Naive thymus-derived CD8-positive, alpha-beta T cell (primary cell): ENCODE measurements at places on chromosomes 5 and 9.

DNA sequence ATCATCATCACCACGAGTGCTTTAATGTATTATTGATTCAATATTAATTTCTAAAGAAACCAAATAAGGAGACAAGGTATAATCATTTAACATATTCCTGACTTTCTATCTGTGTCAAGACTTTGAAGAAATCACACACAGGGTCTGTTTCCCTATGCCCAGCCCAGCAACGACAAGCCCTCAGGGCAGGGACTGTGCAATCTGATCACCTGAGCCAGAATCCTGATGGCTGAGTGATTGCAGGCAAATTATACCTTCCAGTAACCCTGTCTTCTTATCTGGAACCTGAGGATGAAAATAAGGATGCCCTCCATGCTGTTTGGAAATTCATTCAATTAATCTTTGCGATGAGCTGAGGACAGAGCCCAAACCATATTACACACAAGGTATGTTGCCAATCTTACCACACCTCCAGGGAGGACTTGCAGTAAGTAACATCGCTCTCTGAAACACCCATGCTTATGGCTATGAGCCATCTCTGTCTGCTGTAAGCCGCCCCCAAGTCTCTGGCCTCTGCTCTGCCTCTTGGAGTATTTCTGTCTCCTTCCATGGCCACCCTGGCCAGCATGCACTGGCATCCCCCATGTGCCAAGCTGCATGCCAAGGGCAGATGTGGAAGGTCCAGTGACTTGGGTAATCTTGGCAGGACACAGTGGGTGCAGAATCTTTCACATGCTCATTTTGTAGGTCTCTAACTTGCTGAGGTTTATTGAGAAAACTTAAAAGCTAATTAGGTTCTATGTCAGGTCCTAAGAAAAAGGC is 10.6 kb downstream of the TAS2R1 start:
- DNase-seq: no peak

GRCh38 chr9:89690334-89690912 is 85.6 kb downstream of the GADD45G start:
- no peak for DNase-seq

DNA sequence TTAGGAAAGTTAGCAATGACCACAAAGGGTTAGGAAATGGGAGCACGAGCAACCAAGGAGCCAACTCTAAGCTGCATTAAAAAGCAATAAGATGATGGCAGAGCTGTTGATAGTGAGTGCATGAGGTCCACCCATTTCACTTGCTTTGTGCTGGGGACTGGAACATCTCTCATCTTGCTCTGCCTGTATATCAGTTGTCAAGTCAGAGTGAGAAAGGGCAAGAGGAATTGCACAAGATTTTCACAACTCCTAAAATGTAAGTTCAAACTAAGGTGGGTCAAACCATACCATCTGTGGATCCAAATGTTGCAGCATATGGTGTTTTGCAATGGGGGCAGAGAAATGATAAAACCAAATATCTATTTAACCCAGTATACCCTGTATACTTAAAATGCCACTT is 2.8 kb upstream of the ESM1 start:
- DNase-seq: no peak

DNA sequence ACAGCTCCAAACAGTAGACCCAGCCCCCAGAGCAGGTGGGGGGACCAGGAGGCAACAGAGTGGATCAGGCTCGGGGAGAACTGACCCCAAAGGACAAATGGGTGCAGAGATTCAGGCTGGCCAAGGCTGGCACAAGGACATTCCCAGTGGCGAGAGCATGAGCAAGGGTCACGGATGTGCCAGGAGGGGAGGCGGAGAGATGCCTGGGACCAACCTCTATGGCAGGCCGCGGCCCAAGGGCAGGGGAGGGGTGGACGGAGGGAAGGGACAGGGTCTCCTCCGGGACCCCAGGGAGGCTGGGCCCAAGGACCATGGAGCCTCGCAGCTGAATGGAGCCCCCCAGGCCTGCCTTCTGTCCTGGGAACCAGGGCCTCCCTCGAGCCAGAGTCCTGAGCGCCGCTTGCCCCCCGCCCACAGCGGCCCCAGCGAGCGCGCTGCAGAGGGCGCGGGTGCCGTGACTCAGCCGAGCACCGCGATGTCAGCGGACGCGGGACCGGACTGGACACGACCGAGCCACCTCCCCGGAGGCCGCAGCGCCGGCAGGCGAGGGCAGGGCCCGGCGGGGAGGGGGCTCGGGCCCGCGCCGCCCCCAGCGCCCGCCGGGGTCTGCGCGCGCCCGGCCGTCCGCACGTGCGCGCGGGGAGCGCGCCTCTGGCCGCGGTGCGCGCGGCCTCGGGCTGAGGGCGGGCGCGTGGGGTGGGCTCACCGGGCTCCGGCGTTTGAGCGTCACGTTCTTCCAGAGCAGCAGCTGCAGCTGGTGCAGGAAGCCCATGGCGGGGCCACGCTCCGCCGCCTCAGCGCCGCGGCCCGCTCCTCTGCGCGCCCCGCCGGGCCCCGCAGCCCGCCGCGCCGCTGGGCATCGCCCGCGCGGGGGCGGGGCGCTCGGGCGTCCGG is at the start of gene ABCA2:
Gene ABCA2, minus strand, starts transcription at position 869 of the 894 bp plus-strand sequence. Its CDS starts 97 bp downstream, at position 772.
- no peak for DNase-seq

- DNase-seq: no peak
Measured at GRCh38 chr5:25754895-25755294, 1110.1 kb upstream of the CDH10 start.

DNA sequence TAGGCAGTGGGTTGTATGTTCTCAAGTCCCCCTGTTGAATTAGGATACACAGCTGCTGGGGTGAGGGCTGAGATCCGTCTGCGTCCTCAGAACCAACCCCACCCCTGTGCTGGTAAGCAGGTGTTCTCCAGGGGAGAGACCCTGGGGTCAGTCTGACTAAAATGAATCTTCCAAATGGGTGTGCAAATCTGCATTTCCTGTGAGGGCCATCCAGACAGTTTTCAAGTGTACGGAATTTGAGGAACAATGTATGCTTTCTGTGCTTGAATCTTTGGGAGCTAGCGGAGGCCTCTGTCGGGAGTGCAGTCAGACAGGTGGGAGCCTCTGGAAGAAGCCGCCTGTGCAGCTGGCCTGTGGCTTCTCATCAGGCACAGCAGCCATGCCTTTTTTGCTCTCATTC is 122.9 kb downstream of the MACROH2A1 start:
- no peak for DNase-seq

GRCh38 chr5:174571662-174572397 is 152.6 kb upstream of the MSX2 start:
- no peak for DNase-seq

- no peak for DNase-seq
Measured at GRCh38 chr9:4160249-4160648, 139.6 kb downstream of the GLIS3 start.

DNA sequence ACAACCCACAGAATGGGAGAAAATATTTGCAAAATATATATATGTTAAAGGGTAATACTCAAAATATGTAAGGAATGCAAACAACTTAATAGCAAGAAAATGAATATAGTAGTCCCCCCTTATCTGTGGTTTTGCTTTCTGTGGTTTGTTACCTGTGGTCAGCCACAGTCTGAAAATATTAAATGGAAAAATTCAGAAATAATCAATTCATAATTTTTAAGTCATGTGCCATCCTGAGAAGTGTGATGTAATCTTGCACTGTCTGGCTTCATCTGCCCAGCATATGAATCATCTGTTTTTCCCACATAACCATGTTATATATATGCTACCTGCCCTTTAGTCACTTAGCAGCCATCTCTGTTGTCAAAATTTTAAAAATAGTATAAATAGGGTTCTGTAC is 11.7 kb downstream of the CER1 start:
- no peak for DNase-seq

- no peak for DNase-seq
Measured at GRCh38 chr9:96080364-96080763, 204.9 kb downstream of the ERCC6L2 start.

GRCh38 chr5:55923177-55923771 is 71.5 kb downstream of the IL6ST start:
- DNase-seq: no peak

DNA sequence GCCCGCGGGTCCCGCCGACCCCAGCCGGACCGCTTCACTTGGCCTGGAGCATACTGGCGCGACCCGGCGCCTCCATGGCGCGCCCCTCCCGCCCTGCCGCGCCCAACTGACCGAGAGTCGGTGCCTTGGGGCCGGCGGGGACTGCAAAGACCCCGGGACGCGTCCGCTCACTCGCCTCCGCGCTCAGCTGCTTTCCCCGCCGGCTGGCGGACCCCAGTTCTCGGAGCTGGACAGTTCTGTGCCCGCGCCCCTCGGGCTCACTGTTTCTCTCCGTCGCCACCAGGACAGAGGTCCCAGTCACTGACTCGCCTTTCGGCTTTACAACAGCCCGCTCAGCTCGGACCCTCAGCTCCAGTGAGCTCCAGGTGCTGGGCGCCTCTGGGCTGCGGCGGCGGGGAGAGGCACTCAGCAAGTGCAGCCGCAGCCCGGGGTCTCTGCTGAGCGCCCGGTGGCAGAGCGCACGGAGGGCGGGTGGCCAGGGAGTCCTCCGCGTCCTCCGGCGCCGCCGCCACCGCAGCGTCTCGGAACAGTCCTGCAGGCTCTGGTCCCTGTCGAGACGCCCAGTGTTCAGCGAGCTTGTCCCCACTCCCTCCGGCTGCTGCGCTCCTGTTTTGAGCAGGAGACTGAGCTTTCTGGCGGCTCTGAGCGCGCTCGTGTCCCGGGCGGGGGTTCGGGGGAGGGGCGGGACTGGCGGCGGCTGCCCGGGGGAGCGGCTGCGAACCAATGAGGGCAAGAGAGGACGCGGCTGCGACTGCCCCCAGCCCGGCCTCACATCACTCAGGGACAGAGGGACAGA is at the start of gene SMIM32:
Gene SMIM32, minus strand, starts transcription at position 637 of the 796 bp plus-strand sequence. CDS start 638 bp downstream, outside the sequence.
- no peak for DNase-seq

- DNase-seq: peak; percentile 81
Measured at GRCh38 chr5:55096861-55097260, 5.6 kb upstream of the GZMA start.

- DNase-seq: no peak
Measured at GRCh38 chr5:5179597-5179996, 39.5 kb downstream of the ADAMTS16 start.

DNA sequence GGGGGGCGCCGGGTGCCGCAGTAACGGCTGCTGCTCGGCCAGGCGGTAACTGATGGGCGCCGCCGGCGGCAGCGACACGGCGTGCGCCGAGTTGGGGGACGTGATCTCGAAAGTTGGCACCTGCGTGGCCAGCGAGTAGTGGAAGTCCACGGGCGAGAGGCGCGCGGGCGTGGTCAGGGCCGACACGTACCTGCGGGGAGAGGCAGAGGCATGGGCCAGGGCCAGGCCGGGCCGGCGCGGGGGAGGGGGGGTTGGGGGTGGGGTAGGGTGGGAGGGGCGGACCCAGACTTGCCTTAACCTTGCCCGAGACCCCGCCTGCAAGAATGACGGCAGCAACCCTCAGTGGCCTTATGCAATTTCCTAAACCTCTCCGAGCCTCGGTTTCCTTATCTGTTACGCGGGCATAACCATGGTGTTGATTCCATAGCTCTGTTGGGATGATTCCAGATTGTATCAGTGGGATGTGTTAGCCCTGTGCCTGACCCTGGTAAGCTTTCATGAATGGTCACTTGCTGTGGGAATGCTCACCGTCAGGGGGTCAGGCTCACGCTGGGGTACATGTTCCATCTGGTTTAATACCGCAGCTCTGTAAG is 53.0 kb downstream of the PSD2 start:
- peak; percentile 52 for DNase-seq

GRCh38 chr5:63240063-63240755 is 661.6 kb downstream of the LRRC70 start:
- DNase-seq: no peak

GRCh38 chr5:1552521-1553255 is 28.9 kb upstream of the LPCAT1 start:
- no peak for DNase-seq

- no peak for DNase-seq
Measured at GRCh38 chr5:15384176-15384575, 115.8 kb upstream of the FBXL7 start.

- no peak for DNase-seq
Measured at GRCh38 chr5:102833146-102833545, 78.0 kb downstream of the PAM start.

DNA sequence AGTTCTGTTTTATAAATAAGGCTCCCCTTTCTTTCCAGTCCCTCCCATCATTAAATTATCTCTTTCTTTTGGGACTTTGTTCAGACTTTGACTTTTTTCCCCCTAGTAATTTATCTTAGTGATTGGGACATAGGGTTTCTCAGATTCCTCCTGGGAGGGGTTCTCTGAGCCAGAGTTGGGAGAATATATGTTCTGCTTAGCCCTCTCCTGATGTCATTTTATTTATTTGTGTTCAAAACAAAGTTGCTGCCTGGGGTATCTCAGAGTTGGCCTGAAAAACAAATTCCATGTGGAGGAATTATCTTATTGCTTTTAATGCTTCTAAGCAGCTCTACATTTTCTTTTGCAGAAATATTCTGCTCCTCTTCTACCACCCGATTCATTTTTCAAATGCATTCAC is 211.0 kb downstream of the PCSK5 start:
- no peak for DNase-seq

- DNase-seq: no peak
Measured at GRCh38 chr9:4171261-4171900, 128.5 kb downstream of the GLIS3 start.

- DNase-seq: no peak
Measured at GRCh38 chr5:80326468-80326867, 6.7 kb downstream of the SPZ1 start.

DNA sequence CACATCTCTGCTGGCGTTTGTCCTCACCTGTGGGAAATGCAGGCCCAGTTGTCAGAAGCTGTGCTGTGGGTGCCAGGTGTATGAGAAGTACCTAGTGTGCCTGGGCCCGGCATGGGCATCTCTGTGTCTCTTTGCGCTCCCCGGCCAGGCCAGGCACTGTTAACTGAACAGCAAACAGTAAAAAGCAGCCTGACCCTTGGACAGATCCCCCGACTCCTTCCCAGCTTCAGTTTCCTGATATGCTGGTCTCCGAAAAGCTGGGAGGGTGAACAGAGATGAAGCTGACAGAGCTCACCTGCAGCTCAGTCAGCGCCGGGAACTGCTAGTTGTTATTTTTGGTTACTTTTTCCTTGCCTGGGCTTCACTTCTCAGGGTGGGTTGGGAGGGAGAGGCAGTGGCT is 28.9 kb downstream of the RXRA start:
- DNase-seq: no peak

GRCh38 chr9:130666393-130667119 is 2.2 kb downstream of the PRDM12 start:
- no peak for DNase-seq

GRCh38 chr9:127909839-127910273 is 7.0 kb downstream of the ST6GALNAC4 start:
- DNase-seq: no peak
